ENCODE measurements at places on chromosomes 11 and 22.

DNA sequence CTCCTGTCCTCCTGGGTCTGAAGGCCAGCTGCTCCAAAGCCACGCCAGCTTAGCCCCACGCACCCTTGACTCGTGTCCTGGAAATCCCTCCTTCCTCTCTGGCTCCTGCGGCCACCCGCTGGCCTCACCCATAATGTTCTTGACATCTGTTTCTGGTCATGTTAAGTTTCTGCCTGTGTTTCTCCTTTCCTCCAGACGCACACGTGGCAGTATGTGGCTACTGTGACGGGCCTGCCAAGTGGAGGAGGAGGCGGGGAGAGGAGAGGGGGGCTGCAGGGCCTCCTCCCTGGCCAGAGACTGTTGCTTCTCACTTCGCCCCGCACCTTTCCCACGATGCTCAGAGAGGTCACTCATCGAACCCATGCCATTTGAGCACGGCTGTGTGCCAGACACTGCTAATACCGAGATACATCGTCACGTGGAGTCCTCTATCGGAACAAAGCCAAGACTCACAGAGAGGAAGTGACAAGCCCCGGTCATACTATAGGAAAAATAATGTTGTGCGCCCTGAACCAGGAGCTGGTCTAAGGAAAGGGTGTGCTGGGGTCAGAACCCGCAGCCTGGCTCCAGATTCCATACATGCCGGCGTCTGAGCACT lies 11.5 kb downstream of the C1QTNF6 start:
- no peak for DNase-seq

GRCh38 chr11:516400-516799 lies 9.4 kb upstream of the RNH1 start:
- no peak for DNase-seq

- DNase-seq, result no peak
These were observed 9.0 kb downstream of the FAM118A start for GRCh38 chr22:45318558-45319323.

DNA sequence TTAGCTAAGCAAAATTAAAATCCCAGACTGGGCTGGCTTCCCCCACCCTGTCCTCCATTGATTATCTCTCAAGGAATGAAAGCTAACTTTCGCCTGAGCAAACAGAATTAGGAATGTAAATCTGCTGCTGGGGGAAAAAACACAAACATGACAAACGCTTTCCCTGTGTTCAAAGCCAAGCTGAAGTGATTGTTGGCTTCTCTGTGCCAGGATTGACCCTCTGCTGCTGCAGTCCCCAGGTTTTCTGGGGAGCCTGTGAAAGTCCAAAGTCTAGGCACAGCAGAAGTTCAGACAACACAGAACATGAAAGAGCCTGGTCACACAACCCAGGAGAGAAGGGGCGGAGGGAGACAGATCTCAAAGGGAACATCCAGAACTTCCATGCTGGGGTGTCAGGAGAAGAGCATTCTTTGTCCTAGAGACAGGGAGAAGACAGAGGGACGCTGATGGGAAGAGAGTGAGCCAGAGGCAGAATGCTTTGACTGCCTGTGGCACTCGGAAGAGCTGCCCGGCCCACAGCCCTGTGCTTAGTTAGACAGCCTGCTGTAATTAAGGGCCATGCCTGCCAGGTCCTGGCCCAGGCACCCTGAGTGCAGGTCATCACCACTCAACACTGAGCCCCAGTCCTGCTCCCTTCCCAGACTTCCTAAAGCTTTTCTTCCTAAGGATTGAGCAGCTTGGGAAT lies 6.9 kb downstream of the PATZ1 start:
- DNase-seq, result no peak

DNA sequence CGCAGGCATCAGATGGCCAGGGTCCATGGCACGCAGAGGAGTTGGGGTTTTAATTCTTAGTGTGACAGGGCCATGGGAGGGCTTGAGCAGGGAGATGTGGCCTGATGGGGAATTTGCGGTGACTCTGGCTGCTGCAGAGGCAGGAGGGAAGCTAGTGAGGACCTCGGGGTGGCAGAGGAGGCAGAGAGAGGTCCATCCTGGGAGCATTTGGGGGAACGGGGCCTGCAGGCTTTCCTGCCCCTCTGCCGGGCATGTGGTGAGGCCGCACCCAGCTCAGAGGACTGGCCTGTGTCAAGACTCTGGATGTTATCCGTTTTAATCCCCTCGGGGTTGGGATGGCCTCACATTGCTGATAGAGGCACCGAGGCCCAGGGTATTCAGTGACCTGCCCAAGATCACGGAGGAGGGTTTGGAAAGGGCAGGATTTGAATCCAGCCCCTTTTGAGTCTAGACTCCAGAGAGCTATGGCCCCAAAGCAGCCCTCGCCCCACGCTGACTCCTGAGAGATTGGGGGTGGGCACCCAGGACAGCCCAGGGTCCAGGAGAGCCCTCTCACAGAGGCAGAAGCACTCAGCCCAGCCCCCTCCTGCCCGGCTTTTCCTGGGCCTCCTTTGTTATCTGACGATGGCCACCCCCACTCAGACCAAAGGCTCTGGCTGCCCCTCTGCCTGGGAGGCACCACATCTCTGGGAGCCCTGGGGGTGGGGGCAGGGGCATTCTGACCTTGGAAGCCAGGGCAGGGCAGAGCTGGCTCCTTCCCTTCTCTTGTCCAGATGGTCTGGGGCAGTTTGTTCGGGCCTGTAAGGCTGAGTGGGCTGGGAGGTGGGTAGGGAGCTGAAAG lies 13.9 kb downstream of the MGAT3 start:
- DNase-seq, result no peak

GRCh38 chr11:81888391-81888790 lies 845.3 kb downstream of the FAM181B start:
- DNase-seq, result no peak
